ENCODE measurements at places on chromosomes 13 and 19.

DNA sequence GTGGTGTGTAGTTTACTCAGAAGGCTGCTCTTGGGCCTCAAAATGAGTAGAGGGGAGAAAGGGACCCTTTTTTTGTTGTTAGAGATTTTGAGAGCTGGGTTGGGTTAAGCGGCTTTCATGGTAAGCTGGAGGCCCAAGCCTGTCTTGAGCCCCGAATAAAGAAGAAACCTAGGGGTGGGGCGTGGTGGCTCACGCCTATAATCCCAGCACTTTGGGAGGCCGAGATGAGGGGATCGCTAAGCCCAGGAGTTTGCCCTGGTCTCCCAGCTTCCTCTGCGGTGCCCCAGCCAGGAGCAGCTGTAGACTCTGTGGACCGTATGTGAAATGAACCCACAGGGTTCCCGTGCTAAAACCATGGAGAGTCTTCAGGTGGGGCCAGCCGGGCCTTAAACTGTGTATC lies 56.1 kb downstream of the KDM4B start:
- DNase-seq: no peak

- no peak for DNase-seq
These were observed 44.8 kb downstream of the C13orf42 start for GRCh38 chr13:51066091-51066831.

DNA sequence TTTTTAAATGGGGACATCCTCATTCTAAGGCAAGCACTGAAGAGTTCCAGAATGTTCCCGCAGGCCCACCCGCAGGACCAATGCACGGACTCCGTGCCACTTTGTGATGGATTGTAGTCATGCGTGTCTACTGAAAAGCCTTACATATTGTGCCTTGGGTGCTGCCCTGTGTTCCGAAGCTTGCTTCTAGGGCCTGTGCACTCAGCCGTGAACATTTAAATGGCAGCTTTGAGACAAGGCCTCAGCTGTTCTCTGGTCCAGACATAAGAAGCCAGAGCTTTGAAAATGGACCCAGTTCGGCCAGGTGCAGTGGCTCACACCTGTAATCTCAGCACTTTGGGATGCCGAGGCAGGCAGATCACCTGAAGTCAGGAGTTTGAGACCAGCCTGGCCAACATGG lies 75.3 kb upstream of the CACNA1A start:
- no peak for DNase-seq

- no peak for DNase-seq
These were observed 6.1 kb downstream of the RNF126 start for GRCh38 chr19:656751-657559.

GRCh38 chr13:98098516-98098915 lies 44.4 kb upstream of the FARP1 start:
- no peak for DNase-seq

DNA sequence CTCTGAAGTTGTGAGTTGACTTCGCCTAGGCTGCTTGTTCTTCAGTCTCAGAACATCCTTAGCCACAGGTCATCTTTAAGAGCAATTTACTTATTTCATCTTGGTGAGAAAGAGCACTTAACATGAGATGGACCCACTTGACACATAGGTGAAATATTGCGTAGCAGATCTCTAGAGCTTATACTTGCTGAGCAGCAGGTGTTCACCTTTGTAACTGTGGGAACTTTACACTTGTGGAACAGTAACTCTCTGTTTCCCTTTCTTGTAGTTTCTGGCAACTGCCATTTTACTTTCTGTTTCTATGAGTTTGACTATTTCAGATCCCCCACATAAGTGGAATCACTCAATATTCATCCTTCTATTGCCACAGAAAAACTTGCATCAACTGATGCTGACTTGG lies 95.7 kb downstream of the SLC10A2 start:
- DNase-seq: no peak

DNA sequence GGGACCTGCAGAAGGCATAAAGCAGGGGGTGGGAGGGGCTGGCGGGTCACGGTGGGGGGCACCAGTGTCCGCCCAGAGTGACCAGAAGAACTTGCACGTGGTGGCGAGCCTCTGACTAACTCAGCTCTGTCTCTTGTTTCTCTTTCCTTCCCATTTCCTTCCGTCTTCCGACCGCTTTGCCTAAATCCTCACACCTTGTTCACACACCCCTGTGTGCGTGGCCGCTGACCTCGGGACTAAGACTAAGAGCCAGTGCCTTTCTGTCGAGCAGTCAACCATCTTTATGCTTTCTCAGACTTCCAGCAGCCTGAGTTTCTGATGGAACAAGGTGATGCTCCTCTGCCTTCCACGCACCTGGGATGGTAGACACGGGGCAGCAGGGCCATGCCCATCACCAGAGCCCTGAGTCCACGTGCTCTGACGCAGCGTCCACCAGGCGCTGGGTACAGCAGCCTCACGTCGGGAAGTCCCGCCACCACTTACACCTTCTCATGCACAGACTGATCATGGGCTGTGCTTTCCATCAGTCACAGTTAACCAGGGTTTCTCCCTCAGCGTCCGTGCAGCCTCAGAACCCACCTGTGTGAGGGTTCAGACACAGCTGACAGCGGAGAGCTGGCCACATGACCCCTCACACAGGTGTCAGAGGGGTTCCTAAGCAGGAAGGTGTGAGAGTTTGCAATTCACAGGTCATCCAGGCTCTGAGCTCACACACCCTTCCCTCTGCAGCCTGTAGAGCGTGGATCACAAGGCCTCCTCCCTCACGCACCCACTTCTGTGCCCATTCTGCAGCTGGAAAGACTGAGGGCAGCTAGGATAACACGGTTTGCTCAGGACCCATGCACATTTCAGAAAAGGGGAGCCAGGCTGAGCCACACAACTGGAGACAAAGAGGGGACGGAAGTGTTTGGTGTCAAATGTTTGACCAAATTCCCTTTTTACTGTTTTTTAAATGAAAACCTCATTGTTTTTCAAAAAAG lies 90.7 kb upstream of the MCF2L start:
- DNase-seq: no peak

GRCh38 chr13:91238036-91238435 lies 109.5 kb upstream of the MIR17HG start:
- no peak for DNase-seq

- DNase-seq: no peak
These were observed 74.6 kb upstream of the GPR183 start for GRCh38 chr13:99381766-99382165.

DNA sequence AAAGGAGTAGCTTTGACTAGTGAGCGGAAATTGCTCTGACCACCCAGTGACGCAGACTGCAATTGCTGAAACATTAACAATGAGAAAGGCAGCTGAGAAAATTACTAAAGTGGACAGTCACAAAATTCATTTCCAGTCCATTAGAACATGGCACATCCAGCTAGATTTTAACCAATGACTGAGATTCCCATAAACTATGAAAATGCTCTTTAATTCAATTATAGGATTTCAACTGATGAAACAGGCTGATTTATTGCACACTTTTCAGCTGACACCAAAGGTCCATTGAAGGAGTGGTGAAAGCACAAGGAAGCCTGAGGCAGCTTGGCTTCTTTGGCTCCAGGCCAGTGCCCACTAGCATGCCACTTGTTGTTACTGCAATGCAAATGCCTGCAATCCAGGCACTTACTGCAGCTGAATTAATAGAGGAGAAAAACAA lies 933.4 kb downstream of the SLITRK6 start:
- DNase-seq: no peak

DNA sequence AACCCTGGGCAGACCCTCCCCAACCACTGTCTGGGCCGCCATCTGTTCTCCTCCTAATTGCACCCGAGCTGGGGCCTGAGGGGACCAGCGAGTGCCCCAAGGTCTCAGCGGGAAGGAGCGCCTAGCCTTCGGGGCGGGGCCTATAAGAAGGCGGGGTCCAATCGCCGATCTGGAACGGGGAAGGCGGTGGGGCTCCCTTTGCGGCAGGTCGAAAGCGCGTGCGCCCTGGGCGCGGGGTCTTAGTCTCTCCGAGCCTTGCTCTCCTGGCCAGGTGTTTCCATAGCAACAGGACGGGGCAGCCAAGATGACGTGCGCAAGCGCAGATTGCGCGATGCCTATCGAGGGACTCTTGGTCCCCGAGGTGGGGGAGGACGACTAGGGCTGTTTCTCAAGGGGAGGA lies 2.8 kb downstream of the MAST1 start:
- no peak for DNase-seq

- no peak for DNase-seq
These were observed 9.4 kb upstream of the SEMA6B start for GRCh38 chr19:4568886-4569285.

GRCh38 chr13:65592731-65593130 lies 1637.4 kb downstream of the PCDH9 start:
- DNase-seq: no peak

- DNase-seq: no peak
These were observed 14.4 kb upstream of the DPP9 start for GRCh38 chr19:4737955-4738600.

- no peak for DNase-seq
These were observed 579.4 kb upstream of the MIR17HG start for GRCh38 chr13:90768116-90768515.

All from stimulated activated CD4-positive, alpha-beta T cell treated with anti-CD3 and anti-CD28 coated beads, Interleukin-15, amount 100 ng/mL, for 48 hours (primary cell).